ENCODE measurements at places on chromosomes 7 and 10. TPM values are rescaled to one million over a fixed set of nuclear protein-coding genes. Genes with fewer than 3 reads are reported as not detected.

The NUTM2B gene
- 0.37 TPM for total RNA-seq

The LCOR gene
- 31.2 TPM for total RNA-seq

The RELN gene
- 69.8 TPM for total RNA-seq

GRCh38 chr10:122441961-122442360 is 12.5 kb upstream of the ARMS2 start:
- H3K4me3 ChIP-seq, result no peak overlapping the region
- DNase-seq, result no peak
- H3K4me1 ChIP-seq, result peaks cover 4% of the 10 kb centered on the region
- H3K36me3 ChIP-seq, result no peaks in the 10 kb centered on the region

DNA sequence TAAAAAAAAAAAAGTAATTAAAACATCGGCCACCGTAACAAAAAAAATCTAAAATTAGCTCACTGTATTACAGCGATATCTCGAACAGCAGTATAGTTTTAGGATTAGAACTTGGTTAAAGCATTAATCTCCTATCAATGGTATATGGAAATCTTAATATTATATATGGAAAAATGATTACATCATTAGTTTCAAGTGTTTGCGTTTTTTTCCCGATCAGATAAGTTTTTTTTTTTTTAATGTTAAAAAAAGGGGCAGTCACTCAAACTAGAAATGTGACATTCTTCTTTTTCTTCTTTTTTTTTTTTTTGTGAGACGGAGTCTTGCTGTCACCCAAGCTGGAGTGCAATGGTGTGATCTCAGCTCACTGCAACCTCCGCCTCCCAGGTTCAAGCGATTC is 7.4 kb downstream of the IDI1 start:
- H3K27me3 ChIP-seq, result no peaks in the 10 kb centered on the region
- no peaks in the 10 kb centered on the region for H3K4me1 ChIP-seq
- no peak for DNase-seq
- peaks cover 34% of the 10 kb centered on the region for H3K36me3 ChIP-seq
- no peak overlapping the region for H3K4me3 ChIP-seq

DNA sequence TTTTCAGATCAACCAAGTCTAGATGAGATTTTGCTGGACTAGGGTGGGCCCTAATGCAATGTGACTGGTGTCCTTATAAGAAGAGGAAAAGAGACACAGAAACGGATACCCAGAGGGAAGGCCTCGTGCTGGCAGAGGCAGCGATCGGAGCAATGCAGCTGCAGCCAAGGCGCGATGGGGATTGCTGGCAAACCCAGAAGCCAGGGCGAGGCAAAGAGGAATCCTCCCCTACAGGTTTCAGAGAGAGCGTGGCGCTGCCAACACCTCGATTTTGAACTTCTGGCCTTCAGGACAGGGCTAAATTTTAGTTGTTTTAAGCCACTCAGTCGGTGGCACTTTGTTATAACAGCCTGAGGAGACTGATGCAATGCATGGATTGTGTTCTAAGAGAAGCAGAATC is 157.1 kb upstream of the RHEB start:
- no peaks in the 10 kb centered on the region for H3K27me3 ChIP-seq
- H3K4me3 ChIP-seq, result no peak overlapping the region

GRCh38 chr10:101965075-101965765 is 90.8 kb downstream of the ARMH3 start:
- H3K27ac ChIP-seq, result no peak overlapping the region
- no peak for DNase-seq
- no peaks in the 10 kb centered on the region for H3K27me3 ChIP-seq
- H3K36me3 ChIP-seq, result peaks cover 12% of the 10 kb centered on the region

GRCh38 chr7:7329326-7329725 is 147.0 kb downstream of the C1GALT1 start:
- H3K36me3 ChIP-seq, result no peaks in the 10 kb centered on the region
- DNase-seq, result no peak
- no peaks in the 10 kb centered on the region for H3K27me3 ChIP-seq
- no peak overlapping the region for H3K27ac ChIP-seq
- H3K4me3 ChIP-seq, result no peak overlapping the region

GRCh38 chr7:33459340-33459751 is 330.0 kb downstream of the BBS9 start:
- H3K27me3 ChIP-seq, result no peaks in the 10 kb centered on the region
- H3K27ac ChIP-seq, result no peak overlapping the region
- H3K4me3 ChIP-seq, result no peak overlapping the region
- no peaks in the 10 kb centered on the region for H3K4me1 ChIP-seq
- no peaks in the 10 kb centered on the region for H3K36me3 ChIP-seq

DNA sequence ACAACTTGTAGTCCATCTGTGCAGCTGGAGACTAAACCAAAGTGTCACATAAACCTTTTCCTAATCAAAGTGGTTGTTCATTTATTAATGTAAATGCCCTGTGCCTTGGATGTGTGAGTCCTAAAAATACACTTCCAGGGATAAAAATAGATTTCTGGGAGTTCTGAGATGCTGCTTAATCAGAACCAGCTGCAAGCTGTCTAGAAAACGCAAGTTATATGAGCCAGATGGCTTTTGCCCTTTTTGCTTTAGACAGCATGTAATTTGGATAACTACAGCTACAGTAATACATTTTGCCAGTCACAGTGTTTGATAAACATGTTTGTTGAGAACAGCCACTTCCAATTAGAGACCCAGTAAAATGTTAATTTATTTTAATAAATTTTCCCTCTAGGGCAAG is 185.1 kb upstream of the PRPS1L1 start:
- H3K27ac ChIP-seq, result no peak overlapping the region
- no peak for DNase-seq
- H3K4me3 ChIP-seq, result no peak overlapping the region
- H3K36me3 ChIP-seq, result no peaks in the 10 kb centered on the region
- H3K4me1 ChIP-seq, result no peaks in the 10 kb centered on the region
- H3K27me3 ChIP-seq, result no peaks in the 10 kb centered on the region

DNA sequence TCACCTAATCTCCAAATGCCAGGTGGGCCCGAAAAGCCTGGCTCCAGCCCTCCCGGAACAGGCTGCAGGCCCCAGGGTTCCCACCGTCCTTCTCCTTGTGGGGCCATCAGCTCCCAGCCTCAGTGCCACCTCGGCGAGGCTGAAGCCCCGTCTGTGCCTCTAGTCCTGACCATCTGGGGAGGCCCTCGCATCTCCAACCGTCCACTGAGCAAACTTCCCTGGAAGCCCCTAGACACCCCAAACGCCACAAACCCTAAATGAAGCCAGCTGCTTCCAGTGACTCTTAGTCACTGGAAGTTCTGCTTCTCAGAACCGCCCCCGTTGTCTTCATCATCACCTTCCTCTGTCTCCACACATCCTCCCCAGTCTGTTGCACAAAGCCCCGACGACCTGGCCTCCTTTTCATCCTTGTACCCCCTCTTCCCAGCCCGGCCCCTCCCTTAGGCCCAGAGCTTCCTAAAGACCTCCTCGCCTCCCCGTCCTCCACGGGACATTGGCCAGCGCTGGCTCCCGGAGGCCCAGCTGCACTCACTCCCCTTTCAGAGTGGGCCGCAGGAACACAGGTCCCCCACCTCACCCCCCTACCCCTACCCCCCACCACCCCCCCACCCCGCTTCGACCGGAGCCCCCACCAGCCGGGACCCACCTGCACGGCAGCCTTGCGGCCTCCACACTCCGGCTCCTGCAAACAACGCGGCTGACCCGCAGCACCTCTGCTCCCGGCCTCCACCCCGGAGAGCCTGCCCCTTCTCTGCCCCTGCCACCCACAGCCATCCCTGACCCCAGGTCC is 1.1 kb upstream of the DIP2C start:
- peak overlapping the region; percentile 83 for H3K27ac ChIP-seq
- peak overlapping the region; percentile 92 for H3K4me3 ChIP-seq
- peaks cover 7% of the 10 kb centered on the region for H3K4me1 ChIP-seq
- no peaks in the 10 kb centered on the region for H3K36me3 ChIP-seq
- H3K27me3 ChIP-seq, result no peaks in the 10 kb centered on the region

- H3K4me1 ChIP-seq, result no peaks in the 10 kb centered on the region
- H3K27ac ChIP-seq, result no peak overlapping the region
These were observed 98.8 kb downstream of the CACNB2 start for GRCh38 chr10:18238870-18239485.

- no peaks in the 10 kb centered on the region for H3K4me1 ChIP-seq
- DNase-seq, result no peak
- H3K27ac ChIP-seq, result no peak overlapping the region
- H3K4me3 ChIP-seq, result no peak overlapping the region
These were observed 66.0 kb upstream of the LRRC4 start for GRCh38 chr7:128097211-128097731.

The TUBB8 gene
- not detected for total RNA-seq

DNA sequence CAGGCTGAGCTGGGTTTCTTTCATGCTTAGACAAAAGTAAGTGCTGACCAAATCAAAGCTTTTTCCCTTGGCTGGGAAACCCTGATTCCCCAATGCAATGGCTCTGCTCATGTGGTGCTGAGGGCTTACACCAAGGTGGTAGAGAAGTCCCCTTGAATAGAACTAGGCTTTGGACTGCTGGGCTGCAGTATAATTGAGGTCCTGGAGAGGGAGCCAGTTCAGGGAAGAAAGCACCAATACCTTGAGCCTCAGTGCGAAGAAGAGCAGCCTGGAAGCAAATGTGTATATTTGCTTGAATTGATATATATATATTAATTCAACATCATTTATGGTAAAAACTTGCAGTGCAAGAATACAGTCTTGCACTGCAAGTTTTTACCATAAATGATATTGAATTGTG is 391.1 kb downstream of the RPS24 start:
- no peak overlapping the region for H3K4me3 ChIP-seq
- peaks cover 8% of the 10 kb centered on the region for H3K4me1 ChIP-seq
- H3K27ac ChIP-seq, result no peak overlapping the region
- DNase-seq, result no peak

GRCh38 chr10:130396044-130396443 is 259.9 kb downstream of the GLRX3 start:
- peak overlapping the region; percentile 11 for H3K4me3 ChIP-seq
- H3K36me3 ChIP-seq, result no peaks in the 10 kb centered on the region
- no peak overlapping the region for H3K27ac ChIP-seq
- H3K4me1 ChIP-seq, result no peaks in the 10 kb centered on the region

GRCh38 chr7:32893207-32893524 is 1.6 kb upstream of the KBTBD2 start:
- DNase-seq, result no peak
- H3K36me3 ChIP-seq, result no peaks in the 10 kb centered on the region
- no peak overlapping the region for H3K4me3 ChIP-seq
- H3K27me3 ChIP-seq, result no peaks in the 10 kb centered on the region
- peak overlapping the region; percentile 98 for H3K27ac ChIP-seq

DNA sequence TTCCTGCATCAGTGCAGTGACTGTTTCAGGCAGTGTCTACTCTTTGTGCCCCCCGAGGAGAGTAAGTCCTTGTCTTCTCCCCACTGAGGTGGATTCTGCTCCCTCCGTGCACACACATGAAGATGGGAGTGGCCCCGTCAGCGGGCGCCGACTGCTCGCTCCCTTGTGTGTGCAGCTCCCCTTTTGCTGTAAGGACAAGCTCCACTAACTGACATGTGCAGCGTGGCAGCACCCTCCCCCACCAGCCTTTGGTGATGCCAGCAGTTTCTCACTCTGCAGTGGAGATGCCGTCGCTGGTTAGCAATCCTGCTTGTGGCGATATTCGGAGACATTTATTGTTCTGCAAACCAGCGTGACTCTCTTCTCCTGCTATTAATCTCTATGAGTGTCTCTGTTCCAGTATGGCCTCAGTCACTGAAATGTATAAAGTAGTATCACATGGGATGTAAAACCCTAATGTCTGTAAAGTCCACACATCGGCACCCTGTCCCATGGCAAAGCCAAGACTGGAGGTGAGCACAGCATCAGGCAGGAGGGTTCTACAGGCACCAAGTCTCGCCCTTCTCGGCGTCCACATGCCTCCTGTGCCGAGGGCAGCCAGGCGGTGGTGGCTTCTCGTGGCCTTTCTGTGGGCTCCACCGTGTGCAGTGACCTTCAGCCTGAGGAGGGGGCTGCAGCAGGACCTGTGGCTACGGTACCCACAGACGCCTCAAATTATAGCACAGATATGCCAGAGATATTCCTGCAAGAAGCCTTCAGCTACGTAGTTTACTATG is 202.7 kb downstream of the EBF3 start:
- H3K27me3 ChIP-seq, result no peaks in the 10 kb centered on the region
- H3K4me1 ChIP-seq, result peaks cover 24% of the 10 kb centered on the region
- DNase-seq, result peak; percentile 14
- H3K36me3 ChIP-seq, result no peaks in the 10 kb centered on the region
